ENCODE measurements at places on chromosomes 12 and 14.

- no peak for DNase-seq
Measured at GRCh38 chr14:100546051-100546443, 41.2 kb downstream of the BEGAIN start.

DNA sequence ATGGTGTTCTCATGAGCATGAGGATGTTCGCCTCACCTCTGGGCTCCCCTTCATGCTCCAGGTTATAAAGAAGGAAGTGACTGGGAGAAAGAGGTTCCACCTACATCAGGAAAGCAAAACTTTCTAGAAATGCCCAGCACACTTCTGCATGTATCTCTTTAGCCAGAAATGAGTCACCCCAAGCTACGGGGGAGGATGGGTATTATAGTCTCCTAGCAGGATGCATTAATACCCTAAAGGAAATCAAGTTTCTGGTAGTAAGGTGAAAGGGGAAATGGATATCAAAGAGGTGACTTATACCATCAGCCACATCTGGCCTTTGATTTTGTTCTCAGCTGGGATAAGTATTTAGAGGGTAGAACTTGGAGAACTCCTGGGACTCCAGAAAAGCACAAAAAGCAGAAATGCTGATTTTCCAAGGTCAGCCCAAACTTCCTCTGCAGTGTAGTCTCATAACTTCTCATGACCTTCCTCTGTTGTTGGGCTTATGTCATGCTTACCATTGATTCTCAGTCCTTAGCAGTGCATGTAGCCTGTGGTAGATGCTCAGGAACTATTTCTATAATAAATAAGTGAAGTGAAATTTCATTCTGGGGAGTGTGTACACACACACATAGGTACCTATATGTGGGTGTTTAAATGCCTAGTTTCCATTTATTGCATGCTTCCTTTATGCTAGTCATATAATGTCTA is 209.4 kb upstream of the CRY1 start:
- no peak for DNase-seq

GRCh38 chr14:88270776-88271175 is 52.3 kb downstream of the KCNK10 start:
- no peak for DNase-seq

GRCh38 chr14:64249363-64249762 is 44.8 kb downstream of the ESR2 start:
- no peak for DNase-seq

DNA sequence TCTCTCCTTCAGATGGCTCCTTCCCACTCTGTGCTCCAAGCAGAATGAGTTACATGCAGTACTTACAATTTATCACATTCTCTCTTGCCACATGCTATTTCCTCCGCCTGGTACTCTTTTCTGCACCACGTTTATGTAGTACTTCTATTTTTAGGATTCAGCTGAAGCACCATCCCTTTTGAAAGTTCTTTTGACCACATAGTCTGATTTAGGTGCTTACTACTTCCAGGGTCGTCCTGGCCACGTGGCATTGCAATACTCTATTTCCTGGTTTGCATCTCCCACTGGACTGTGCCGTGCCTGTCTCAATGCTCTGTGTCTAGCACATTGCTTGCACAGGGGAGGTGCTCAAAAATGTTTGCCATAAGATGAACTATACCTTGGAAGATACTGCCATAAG is 16.3 kb upstream of the TBC1D30 start:
- no peak for DNase-seq

DNA sequence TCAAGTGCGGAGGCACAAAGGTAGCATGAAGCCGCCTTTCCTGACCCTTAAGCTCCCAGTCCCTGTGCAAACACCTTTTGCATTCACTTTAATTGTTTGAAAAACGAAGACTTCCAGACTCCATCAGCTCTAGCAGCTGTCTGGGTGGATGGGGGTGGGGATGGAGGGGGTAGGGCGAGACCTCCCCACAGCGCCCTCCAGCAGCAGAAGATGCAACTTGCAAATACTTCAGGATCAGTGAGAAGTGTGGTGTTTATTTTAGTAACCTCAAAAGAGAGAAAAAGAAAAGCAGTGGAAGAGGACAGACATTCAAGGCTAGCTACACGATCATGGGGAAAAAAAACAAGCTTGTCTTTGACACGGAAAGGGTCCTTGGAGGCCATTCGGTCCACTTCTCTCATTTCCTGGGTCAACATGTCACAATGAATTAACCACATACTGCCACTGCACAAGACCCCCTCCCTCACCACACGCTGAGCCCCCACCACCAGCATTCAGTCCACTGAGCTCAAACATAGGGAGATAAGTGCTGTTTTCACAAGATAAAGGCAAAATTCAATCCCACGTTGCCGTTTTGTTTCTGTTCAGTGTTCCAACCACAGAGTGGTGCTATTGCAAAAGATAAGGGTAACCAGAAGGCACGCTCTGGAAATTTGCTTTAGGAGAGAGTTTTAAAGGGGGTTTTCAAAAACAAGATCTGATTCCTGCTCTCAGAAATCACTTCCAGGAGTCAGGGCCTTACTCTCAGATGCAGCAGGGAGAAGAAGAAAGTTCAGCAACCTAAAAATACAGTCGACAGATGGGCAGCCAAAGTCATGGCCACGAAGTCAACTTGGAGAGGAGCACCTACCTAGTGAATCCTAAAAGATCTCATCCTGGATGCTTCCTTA is 3.3 kb upstream of the NTF3 start:
- no peak for DNase-seq

- DNase-seq = no peak
Measured at GRCh38 chr14:102088012-102088792, 1.4 kb upstream of the HSP90AA1 start.

DNA sequence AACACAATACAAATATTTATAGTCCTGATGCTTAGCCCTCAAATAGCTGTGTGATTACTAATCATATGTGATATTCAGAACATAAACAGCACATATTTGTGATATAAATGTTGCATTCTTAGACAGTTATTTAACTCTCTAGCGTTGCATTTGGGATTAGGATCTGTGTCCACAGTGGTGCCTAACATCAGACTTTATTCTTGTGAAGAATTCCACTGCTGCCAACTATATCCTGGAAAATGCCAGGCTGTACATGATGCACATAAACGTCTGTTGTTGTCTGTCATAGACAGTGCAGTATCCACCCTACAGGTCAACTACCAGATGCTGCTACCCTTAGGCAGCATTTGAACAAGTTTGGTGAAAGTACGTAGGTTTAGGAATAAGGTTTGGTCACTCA is 39.0 kb downstream of the SLC38A4 start:
- DNase-seq = no peak

DNA sequence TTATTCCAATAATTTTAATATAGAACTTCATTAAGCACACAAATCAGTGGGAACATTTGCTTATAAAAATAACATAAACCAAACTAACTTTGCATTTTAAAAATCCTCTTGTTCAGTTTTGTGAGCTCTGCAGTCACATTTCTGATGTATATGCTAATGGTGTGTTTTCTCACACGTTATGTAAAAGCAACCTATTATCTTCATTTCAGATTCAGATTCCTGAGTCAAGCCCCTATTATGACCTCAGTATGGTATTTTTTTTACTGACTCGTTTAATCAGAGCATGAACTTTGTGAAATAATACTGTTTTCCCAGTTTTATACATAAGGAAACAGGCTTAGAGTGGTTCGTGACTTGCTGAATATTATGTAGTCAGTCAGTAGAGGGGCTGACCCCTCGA is 394.0 kb downstream of the TMEM117 start:
- DNase-seq = no peak

DNA sequence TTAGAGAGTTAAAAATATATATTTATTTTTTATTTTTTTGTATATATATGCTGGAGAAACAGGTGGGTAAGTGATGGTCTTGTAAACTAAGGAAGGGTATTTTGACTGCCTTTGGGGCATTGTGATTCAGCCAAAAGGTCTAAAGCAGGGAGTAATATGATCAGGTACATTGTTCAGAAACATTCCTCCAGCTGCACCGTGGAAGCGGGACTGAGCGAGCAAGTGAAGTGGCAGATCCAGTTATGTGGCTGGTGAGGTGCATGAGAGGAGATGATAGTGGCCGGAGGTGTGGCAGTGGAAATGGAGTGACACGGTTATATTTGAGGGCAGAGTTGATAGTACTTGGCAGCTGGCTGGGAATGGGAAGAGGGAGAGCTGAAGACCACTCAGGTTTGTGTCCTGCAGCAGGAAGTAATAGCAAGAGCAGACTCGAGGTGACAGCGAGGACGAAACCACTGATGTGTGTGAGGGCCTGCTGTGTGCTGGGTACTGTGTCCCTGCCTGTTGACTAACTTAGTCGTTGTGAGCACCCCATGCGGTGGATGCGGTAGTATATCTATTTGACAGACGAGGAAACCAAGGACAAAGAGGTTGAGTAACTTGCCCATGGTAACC is 39.2 kb downstream of the EID3 start:
- no peak for DNase-seq

GRCh38 chr12:8822298-8822697 is at the start of gene A2ML1:
Gene A2ML1, plus strand, starts transcription at chr12:8822621. Its CDS starts 31 bp downstream, at chr12:8822652.
- DNase-seq = no peak

DNA sequence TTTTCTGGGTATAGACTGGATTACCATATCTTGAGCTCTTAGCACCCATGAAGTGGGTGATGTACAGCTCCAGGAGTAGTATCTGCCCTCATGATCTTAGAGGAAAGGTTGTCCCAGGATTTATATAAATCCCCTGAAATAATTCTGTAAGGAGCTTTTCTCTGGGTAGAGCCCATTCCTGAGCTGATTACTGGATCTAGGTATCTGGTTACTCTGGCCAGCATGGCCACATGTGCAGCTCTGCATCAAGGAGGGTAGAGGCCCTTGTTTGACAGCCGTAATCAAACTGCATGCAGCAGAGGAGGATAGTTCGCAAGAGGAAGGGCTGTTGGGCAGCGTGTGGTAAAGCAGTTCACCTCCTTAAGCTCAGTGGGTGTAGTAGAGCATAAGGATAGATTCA is 8.5 kb downstream of the COX14 start:
- no peak for DNase-seq

DNA sequence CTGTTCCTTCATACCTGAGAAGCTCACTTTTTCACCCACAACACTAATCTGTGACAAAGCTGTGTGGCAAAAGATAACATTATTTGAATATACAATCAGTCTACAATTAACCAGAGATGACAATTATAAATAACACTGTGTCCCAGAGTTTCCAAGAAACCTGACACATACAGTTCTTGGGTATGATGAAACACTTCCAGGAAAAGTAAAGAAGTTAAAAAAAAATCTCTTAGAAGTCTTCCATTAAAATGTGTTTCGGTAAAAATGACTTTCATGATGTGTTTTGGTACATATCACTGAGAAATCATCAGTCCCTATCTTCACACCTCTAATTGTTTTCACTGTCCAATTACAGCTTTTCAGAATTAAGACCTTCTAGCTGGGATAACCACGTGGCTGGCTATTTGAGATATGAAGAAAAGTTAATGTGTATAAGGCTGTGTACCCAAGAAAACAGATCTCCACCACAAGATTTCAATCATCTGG is 390.2 kb downstream of the SOX5 start:
- no peak for DNase-seq

DNA sequence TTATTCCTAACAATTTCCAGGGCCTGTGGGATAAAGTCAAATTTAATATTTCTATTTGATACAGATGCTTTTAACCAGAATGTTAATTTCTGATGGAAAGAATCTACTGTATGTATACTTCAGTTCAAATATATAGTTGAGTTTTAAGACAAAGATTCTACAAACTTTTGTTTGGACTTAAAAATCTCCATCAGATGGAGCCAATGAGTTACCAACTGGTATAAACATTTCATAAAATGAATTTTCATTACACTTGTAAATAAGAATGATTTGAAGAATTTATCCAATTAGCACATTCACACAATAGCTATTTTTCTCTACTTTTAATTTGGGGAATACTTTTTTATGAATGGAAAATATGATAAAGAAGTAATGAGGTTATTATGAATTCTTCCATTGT is 425.2 kb upstream of the MIS18BP1 start:
- DNase-seq = no peak

- DNase-seq = no peak
Measured at GRCh38 chr12:13204428-13204827, 7.9 kb downstream of the EMP1 start.

GRCh38 chr12:107518868-107519267 is 166.7 kb upstream of the PWP1 start:
- no peak for DNase-seq

- DNase-seq = no peak
Measured at GRCh38 chr12:8709124-8709830, 11.5 kb downstream of the RIMKLB start.

Data from NCI-H1436 treated with DMSO at 0.1 percent for 48 hours (cell line).